Activated CD4-positive, alpha-beta T cell treated with anti-CD3 and anti-CD28 coated beads, Interleukin-2, amount 50 U/mL, for 4 hours (primary cell): ENCODE measurements at places on chromosomes 5 and 9.

- no peak for DNase-seq
Measured at GRCh38 chr9:136522314-136523237, 23.3 kb downstream of the NOTCH1 start.

DNA sequence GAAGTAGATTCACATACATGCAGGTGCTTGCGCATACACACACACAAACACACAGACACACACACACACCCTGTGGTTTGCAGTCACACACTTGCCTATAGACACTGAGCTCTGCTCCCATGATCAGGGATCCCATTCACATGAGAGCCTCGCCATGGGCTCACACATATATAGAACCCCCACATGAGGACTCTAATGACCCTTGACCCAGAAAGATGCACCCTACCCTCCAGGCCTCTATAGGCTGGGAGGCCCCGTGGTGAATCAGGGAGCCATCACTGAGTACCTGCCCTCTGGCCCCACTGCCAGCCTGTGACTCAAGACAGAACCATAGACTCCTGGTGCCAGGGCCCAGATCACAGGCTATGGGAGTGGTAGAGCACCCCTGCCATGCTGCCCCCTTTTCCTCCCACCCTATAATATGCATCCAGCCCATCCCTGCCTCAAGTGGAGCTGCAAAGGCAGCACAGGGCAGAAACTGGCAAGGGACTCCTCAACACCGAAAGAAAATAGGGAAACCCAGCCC, 3.3 kb upstream of the AQP3 start:
- no peak for DNase-seq

- no peak for DNase-seq
Measured at GRCh38 chr9:85432599-85432998, 309.2 kb downstream of the AGTPBP1 start.

DNA sequence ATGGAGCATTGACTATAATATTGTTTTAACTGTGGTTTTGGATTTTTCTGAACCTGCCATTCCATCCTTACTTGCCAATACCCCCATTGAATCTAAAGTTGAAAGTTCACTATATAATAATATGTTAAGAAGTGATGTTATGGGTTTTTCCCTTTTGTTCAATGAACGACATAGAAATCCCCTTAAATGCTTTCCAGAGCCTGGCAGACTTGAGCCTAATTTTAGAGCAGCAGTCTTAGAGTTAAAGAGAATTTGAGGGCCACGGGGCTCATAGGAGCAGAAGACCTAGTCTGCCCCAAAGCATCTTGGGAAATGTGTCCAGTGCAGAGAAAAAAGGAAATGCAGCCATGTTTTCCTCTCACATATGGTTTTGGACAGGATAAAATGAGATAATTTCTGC, 146.1 kb upstream of the SLC44A1 start:
- no peak for DNase-seq

GRCh38 chr5:143436871-143437270, 33.4 kb upstream of the NR3C1 start:
- DNase-seq, result no peak

GRCh38 chr5:174217527-174217926, 172.0 kb downstream of the NSG2 start:
- DNase-seq, result no peak
